ENCODE measurements at places on chromosomes 1 and 21.

- no peak for DNase-seq
These were observed 16.6 kb downstream of the GPATCH2 start for GRCh38 chr1:217614200-217614712.

- DNase-seq: no peak
These were observed 5.5 kb downstream of the MORC3 start for GRCh38 chr21:36325373-36326010.

DNA sequence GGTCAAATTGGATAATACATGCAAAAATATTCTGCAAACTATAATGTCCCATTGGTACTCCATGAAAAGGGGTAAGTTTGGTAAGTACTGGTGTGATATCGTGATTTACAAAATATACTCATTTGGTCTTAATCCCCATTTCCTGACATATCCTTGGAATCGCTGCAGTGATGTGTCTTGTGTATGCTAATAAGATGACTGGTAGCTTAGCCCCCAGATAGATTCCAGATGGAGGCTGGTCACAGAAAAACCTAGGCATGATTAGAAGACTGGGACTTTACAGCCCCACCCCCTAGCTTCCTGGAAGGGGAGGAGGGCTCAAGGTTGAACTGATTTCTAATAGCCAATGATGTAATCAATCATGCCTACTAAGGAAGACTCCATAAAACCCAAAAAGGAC lies 3.0 kb downstream of the VAMP4 start:
- DNase-seq: no peak

GRCh38 chr21:26194811-26195251 lies 24.3 kb upstream of the APP start:
- no peak for DNase-seq

GRCh38 chr1:19564366-19564765 lies 79.0 kb upstream of the CAPZB start:
- DNase-seq: no peak

DNA sequence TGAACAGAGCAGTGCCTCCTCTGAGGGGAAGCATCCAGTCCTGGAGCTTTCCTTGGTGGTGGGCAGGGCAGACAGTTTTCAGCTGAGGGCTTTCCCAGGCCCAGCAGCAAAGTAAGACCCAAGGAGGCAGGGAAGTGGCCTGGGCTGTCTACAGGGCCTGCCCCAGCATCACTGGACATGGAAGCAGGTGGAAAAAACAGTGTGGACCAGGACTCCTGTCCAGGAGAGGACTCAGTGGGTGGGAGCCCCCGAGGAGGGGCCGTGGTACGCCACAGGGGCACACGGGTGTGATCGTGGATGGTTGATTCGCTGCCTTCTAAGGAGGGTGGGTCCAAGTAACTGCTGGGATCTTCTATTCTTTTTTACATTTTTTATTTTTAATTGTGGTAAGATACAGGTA lies 387.6 kb downstream of the KIF26B start:
- no peak for DNase-seq

DNA sequence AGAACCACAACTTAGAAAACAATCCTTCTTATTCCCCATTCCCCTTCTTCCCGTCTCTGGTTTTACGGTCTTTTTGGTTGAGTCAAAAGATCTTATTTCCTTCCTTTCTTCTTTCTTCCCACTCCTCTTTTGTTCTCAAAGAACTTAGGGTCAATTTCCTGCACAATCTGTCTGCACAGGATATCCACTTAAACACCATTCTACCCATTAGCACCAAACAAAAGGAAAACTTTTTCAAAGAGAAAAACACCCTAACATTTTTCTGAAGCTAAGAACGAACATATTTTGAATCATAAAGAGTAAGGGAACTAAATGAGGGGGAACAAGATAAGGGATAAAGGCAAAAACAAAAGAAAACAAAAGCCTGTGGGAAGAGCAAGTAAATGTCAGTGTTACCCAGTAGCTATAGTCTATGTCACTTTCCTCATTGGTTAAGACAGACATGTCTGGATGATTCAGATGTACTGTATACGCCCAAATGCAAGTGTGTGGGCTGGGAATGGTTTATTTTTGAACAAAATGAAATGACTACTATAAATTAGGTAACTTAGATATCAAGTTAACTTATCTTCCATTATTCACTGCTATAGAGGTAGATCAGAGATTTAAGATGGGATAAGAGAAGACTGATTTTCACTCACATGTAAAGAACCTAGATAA lies 59.9 kb downstream of the TOR3A start:
- no peak for DNase-seq

DNA sequence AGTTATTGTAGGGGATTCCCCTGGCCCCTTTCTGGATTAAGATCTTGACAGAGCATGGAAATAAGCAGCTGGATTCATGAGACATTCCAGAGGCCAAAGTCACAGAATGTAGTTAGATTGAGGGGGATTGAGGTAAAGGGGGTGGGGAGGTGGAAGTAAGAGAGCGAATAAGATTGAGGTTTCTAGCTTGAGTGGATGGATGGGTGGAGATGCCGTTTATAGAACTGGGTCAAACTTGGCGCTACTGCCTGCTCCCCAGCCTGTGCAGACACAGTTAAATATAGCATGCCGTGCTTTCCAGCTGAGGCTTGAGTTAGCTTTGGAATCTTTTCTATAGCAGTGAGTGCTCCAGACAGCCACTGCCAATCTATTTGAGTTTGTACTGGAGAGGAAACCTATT lies 85.7 kb downstream of the DYRK1A start:
- DNase-seq: no peak

GRCh38 chr1:192045131-192045530 lies 113.1 kb upstream of the RGS18 start:
- DNase-seq: no peak

DNA sequence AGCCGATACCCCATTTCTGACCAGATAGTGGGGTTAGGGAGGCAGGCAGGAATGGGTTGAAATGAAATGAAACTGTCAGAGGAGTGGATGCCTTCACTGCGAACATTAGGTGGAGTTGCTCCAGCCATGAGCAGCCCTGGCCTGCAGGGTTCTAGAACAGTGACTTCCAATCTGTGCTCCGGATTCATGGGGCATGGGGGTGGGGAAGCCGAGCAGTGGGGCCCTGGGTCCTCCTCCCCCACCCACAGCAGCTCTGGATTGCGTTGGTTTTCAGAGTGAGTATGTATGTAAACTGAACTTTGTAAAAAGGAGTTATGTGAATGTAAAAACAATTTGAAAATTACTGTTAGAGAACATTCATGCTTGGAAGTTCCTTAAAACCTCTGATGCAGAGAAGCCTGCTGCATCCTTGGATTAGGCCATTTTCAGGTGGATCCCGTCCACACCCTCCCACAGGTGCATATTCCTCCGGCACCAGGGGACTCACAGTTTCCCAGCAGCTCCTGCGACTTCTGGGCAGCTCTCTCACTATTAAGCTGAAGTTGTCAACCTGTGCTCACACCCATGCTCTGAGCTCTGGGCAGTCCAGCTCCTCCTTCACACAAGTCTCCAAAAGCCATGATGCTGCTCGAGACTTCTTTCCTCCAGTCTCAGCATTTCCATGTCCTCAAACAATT lies 54.4 kb upstream of the EDN2 start:
- DNase-seq: no peak

DNA sequence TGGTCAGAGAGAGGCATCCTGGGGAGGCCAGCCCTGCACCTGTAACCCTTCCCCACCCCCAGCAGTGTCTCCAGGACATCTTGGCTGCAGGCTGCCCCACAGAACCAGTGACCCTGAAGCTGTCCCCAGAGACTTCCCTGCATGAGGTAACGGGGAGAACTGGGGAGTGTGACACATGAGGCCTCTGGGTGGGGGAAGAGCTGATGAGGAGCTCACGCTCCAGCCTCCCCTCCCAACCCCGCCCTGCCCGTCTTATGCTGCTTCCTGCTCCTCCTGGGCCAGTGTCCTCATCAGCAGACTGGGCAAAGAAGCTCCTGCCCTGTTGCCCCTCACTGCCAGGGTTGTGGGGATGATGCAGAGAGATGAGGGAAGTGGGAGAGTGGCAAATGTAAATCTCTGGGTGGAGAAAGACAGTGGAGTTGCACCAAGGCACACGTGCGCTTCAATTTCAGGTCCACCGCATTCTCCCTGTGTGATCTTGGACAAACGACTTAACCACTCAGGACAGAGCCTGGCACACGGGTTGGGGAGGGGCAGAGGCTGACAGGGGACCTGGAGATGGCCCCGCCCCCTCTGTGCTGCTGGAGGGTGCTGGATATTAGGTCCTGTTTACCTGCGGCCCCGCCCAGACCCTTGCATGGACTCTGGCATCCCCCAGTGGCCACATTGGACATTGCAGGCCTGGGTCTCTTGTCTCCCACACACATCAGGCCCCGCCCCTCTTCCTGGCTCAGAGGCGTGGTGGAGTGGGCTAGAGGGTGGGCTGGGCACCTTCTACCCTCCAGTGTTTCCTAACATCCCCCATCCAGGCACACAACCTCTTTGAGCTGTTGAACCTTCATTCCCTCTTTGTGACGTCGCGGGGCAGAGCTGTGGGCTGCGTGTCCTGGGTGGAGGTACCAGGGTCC lies 12.3 kb downstream of the CLCNKB start:
- DNase-seq: peak; percentile 75

DNA sequence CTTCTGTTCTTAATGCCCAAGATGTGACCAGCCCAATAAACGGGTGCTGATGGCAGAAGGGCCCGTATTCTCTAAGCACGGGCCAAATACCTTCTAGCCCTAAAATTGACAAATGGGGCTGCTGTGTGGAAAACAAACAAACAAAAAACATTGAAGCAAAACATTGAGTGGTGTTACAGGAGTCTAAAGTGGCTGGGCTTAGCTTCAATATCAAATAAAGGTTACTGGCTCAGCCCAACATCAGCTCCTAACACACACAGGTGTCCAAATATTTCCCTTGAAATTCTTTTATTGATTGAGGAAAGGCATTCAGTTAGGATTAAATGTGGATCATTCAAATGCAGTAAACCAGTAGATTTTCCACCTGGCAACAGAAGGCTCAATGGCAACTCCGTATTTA lies 13.3 kb upstream of the TTF2 start:
- no peak for DNase-seq
